ENCODE measurements at places on chromosomes 2 and 18. TPM values are rescaled to one million over a fixed set of nuclear protein-coding genes. Genes with fewer than 3 reads are reported as not detected.

The CCT4 gene
- 92.7 TPM for total RNA-seq

DNA sequence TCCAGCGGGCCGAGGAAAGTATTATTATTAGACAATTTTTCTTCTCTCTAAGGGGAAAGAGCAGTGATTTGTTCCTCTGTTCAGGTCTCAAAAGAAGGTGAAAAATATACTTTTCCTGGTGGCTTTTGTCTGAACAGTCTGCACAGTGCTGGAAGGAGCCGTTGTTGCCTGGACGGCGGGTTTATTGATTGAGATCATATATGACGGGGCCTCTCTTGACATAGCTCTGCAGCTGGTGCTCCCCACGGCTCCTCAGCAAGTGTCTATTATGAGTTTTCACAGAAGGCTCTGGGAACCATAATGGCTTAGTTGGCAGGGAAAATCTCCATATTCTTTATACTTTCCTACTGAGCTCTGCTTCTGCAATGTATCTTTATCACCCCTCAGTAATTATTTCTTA, 42.9 kb downstream of the FSHR start:
- H3K4me1 ChIP-seq: no peaks in the 10 kb centered on the region
- no peak overlapping the region for H3K4me3 ChIP-seq
- DNase-seq: no peak
- H3K27me3 ChIP-seq: peaks cover 13% of the 10 kb centered on the region
- H3K27ac ChIP-seq: no peak overlapping the region
- H3K36me3 ChIP-seq: no peaks in the 10 kb centered on the region

DNA sequence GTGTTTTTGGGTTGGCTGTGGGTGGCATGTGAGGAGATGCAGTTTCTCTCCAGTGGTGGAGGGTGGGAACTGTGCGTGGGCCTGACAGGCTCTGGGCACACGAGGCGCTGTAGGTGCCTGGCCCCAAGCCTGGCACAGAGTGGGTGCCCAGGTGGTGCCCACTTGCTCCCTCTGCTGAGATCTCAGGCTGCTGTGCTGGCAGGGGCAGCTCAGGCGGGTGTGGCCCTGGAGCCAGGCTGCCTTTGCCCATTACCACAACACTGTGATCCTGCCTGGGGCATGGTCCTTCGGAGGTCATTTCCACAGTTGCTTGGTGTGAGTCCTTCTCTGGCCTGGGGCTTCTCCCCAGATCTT, 20.4 kb downstream of the TSHZ1 start:
- H3K4me1 ChIP-seq: peaks cover 56% of the 10 kb centered on the region
- no peak overlapping the region for H3K4me3 ChIP-seq
- H3K36me3 ChIP-seq: peaks cover 8% of the 10 kb centered on the region
- no peaks in the 10 kb centered on the region for H3K27me3 ChIP-seq
- H3K27ac ChIP-seq: peak overlapping the region; percentile 63
- DNase-seq: no peak

DNA sequence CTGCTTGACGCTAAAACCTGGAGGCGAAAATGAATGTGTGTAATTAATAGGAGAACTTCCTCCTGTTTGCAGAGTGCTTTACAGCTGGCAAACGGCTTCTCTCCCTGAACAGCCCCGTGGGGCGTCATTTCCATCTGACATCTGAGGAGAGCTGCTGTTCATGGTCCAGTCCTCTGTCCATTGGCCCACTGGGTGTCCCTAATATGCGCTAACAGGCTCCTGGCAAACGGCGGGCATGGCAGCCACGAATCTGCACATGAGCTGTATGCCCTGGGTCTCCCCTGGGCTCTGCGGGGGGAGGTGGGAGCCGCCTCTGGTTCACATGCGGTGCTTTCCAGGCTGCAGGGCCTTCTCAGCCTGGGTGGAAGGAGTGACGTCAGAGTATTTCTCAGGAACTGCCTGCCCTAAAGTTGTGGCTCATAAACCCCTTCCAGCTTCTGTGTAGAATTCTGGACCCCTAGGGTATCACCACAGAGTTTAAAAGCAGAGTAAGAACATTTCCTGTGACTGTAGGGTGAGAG, 73.2 kb downstream of the LRRFIP1 start:
- H3K4me1 ChIP-seq: peaks cover 100% of the 10 kb centered on the region
- no peaks in the 10 kb centered on the region for H3K27me3 ChIP-seq
- H3K27ac ChIP-seq: peak overlapping the region; percentile 86

- DNase-seq: no peak
- no peak overlapping the region for H3K4me3 ChIP-seq
- H3K27ac ChIP-seq: peak overlapping the region; percentile 47
Measured at GRCh38 chr2:215531284-215531683, 95.4 kb upstream of the FN1 start.

The UGT1A4 gene
- total RNA-seq: not detected

GRCh38 chr2:234444893-234445292, 52.0 kb downstream of the ARL4C start:
- peak; percentile 24 for DNase-seq
- H3K4me1 ChIP-seq: peaks cover 19% of the 10 kb centered on the region
- no peaks in the 10 kb centered on the region for H3K36me3 ChIP-seq
- H3K27ac ChIP-seq: peak overlapping the region; percentile 62

DNA sequence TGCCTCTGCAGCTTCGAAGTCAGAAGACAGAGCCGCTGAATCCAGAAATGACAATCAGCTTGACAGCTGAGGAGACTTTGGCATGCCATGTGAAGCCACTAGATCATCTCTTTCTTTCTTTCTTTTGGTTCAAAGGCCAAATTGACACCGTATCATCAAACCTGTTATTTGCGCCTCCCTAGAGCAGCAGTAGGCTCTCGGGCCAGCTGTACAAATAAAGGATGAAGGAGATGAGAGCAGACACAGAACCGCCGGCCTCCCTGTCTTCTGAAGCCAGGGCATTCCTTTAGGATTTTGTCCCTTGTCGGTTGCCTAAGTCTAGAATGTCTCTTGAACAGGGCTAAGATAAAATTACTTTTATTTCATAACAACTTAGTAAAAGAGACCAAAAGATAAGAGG, 36.8 kb downstream of the COL4A4 start:
- no peak overlapping the region for H3K4me3 ChIP-seq
- H3K4me1 ChIP-seq: peaks cover 8% of the 10 kb centered on the region
- H3K27ac ChIP-seq: no peak overlapping the region
- H3K36me3 ChIP-seq: no peaks in the 10 kb centered on the region
- DNase-seq: no peak

GRCh38 chr2:197606180-197606579, 69.2 kb downstream of the RFTN2 start:
- no peaks in the 10 kb centered on the region for H3K4me1 ChIP-seq
- DNase-seq: no peak
- peaks cover 2% of the 10 kb centered on the region for H3K36me3 ChIP-seq
- no peak overlapping the region for H3K4me3 ChIP-seq

The HDHD2 gene
- 42.3 TPM for total RNA-seq

The PROKR1 gene
- not detected for total RNA-seq

DNA sequence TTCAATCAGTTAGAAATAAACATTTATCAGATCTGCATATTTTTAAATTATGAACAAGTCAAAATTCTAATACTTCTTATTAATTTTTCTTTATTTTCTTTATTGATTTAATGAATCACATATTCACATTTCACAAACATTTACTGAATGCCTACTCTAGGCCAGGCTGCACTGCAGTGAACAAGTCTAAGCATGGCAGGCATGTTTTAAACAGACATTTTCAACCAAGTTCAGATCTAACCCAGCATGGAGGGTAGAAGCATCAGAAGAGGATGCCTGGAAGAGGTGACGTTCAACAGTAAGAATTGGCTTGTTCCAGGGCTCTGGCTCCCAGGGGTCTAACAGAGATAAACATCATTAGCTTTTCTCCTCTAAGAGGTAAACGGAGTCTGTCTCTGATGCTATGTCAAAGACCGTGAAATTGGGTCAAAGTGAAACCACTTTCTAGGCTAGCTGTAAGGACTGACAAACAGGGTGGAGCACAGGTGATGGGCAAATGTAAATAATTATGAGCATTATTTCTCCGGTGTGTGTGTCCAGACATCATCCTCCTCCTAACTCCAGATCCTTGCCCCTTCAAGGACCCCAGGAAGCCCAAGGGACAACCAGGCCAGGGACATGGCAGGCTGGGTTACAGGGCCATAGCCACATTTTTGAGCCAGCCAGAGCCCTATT, 50.6 kb downstream of the UNC50 start:
- H3K4me1 ChIP-seq: no peaks in the 10 kb centered on the region
- no peak overlapping the region for H3K27ac ChIP-seq
- peaks cover 18% of the 10 kb centered on the region for H3K36me3 ChIP-seq
- H3K4me3 ChIP-seq: no peak overlapping the region

DNA sequence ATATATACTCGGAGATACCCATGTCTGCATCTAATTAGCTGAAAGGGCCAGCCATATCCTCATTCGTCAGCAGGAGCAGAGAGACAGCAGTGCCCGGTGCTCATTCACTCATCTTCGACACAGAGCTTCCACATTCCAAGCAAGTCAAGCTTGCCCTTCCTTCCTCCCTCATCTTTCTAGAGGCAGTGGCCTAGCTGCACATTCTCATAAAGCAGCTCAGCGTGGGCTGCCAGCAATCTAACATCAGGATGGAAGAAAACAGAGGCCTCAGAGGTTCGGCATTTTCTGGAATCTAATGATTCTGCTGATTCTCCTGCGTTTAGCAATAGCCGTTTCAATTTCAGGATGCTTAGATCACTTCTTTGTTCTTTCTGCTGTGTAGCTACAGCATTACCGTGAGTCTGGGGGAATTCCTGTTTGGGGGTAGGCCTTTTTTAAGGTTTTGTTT, 68.8 kb downstream of the CLHC1 start:
- peaks cover 32% of the 10 kb centered on the region for H3K4me1 ChIP-seq
- H3K36me3 ChIP-seq: no peaks in the 10 kb centered on the region

The TTN gene
- total RNA-seq: 2,803 TPM

DNA sequence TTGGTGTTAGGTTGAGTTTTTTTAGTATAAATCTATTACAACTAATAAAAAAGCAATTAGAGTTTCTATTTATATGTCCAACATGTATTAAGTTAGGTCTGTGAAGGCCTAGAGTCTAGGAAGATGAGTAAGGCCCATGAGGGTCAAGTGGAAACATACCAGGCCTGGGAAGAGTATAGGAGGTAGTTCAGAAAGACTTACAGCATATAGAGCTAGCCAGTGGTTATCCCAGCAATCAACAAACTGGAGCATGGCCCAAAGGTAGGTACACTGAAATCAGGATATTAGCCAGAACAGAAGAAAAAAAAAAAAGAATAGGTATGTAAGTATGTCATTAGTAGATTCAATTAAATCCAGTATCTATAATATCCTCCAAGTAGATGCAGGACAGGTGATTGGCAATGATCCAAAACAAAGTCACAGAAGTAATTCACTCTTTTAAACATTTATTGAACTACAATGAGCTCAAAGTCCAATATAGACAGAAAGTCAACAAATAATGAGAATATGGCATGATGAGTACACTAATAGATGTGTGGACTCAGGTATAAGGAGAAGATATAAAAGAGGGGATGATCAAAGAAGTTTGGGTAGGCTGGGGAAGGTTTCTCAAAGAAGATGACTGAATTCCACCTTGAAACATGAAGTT, 70.3 kb downstream of the IKZF2 start:
- no peaks in the 10 kb centered on the region for H3K36me3 ChIP-seq
- peaks cover 8% of the 10 kb centered on the region for H3K4me1 ChIP-seq
- H3K27me3 ChIP-seq: no peaks in the 10 kb centered on the region
- H3K27ac ChIP-seq: no peak overlapping the region
- no peak overlapping the region for H3K4me3 ChIP-seq
- no peak for DNase-seq

The CENPA gene
- total RNA-seq: 2.5 TPM

The MATN3 gene
- total RNA-seq: 0.22 TPM

GRCh38 chr2:35428548-35428947, 927.0 kb upstream of the CRIM1 start:
- DNase-seq: no peak
- no peak overlapping the region for H3K4me3 ChIP-seq
- H3K4me1 ChIP-seq: no peaks in the 10 kb centered on the region
- H3K27ac ChIP-seq: no peak overlapping the region

GRCh38 chr2:160096409-160096808, 34.0 kb upstream of the PLA2R1 start:
- DNase-seq: no peak
- no peaks in the 10 kb centered on the region for H3K27me3 ChIP-seq
- no peaks in the 10 kb centered on the region for H3K36me3 ChIP-seq
- H3K4me1 ChIP-seq: no peaks in the 10 kb centered on the region

The NTSR2 gene
- total RNA-seq: not detected

- H3K4me1 ChIP-seq: no peaks in the 10 kb centered on the region
- DNase-seq: no peak
- H3K4me3 ChIP-seq: no peak overlapping the region
- H3K27me3 ChIP-seq: no peaks in the 10 kb centered on the region
- H3K27ac ChIP-seq: no peak overlapping the region
Measured at GRCh38 chr2:17052001-17052400, 386.4 kb upstream of the CYRIA start.

DNA sequence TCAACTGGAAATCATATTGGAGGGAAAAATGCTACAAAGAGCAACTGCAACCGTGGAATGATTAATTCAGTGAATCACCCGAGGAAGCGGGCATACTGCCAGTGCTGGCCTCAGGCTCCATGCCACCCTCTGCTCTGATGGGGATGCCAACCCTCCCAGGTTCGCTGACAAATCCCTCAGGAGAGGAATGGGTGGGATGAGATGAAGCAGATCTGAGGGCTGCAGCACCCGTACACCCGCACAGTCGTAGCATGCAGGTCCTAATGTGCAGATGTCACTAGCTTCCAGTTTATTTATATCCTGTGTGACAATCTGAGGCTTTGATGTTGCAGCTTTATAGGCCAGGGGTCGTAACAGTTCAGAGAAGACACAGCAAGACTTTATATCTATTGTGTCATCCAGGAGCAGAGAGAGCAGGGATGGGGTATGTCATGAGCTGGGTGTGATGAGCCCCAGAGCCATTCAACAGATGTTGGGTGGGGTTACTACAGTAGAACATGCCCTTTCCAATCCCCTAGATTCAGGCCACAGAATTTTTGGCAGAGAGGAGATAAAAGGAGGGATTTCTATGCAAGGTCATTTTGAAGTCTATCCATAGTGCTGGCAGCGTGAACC, 44.6 kb downstream of the DPP4 start:
- H3K27ac ChIP-seq: peak overlapping the region; percentile 64
- no peak overlapping the region for H3K4me3 ChIP-seq
- H3K36me3 ChIP-seq: peaks cover 8% of the 10 kb centered on the region
- peak; percentile 50 for DNase-seq
- H3K27me3 ChIP-seq: no peaks in the 10 kb centered on the region
- peaks cover 54% of the 10 kb centered on the region for H3K4me1 ChIP-seq

The EVX2 gene
- total RNA-seq: not detected

DNA sequence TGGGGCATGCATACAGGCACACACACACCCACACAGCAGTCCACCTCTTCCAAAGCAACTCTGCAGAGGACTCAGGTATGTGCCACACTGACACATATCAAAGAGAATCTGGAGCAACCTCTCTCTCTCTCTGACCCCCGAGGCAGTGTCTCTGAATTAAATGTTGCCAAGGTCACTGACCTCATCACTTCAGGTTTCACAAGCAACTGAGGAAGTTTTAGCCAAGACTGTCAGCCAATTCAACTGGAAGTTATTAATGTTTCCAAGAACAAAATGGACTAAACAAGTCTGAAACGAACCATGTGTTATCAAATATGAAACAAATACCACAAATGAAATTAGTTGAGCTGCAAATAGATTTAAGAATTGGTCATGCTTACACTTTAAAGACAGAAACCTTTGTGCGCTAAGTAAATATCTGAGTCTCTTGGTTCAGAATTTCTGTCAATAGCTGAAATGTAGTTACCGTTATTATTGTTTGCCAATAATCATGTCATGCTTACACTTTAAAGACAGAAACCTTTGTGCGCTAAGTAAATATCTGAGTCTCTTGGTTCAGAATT, 86.1 kb downstream of the SLC25A12 start:
- H3K4me1 ChIP-seq: peaks cover 22% of the 10 kb centered on the region
- DNase-seq: no peak
- no peak overlapping the region for H3K4me3 ChIP-seq
